ENCODE measurements at places on chromosomes 6 and 20. TPM values are rescaled to one million over a fixed set of nuclear protein-coding genes. Genes with fewer than 3 reads are reported as not detected.

DNA sequence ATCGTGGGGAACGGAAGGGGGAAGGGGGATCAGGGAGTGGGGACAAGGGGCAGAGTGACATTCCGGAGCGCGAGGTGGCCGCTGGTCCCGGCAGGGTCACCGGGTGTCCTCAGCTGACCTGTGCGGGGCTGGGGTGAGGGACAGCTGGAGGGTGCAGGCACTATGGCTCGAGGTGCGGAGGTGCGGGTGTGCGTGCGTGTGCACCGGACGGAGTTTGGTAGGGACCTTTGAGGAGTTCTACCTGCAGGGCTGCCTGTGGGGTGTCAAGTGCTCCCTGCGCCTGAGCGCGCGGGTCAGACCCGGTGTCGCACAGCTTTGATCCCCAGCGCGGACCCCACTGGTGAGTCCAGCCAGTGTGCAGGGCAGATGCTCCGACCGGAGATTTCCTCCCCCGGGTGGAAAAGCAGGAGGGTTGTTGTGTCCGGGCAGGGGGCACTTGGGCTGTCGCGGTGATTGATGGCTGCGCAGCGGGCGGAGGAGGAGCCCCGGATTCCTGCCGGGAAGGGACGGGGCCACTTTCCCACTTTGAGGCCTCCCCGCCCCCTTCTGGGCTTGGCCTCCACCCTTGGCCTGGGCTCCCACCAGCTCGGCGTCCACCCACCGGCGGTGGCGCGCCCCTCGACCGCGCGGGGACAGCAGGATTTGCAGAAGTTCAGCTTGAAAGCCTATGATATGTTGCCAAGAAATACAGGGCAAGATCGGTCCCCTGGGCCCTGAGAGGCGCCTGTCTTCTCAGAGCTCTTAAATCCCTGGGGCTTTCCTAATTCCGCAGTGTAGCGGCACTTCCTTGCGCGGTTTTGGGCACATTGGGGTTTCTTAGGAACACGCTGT, 658 bp downstream of the RIN2 start:
- no peaks in the 10 kb centered on the region for H3K27me3 ChIP-seq
- H3K36me3 ChIP-seq = no peaks in the 10 kb centered on the region
- peak; percentile 12 for DNase-seq
- peak overlapping the region; percentile 98 for H3K27ac ChIP-seq
- H3K4me3 ChIP-seq = peak overlapping the region; percentile 100

DNA sequence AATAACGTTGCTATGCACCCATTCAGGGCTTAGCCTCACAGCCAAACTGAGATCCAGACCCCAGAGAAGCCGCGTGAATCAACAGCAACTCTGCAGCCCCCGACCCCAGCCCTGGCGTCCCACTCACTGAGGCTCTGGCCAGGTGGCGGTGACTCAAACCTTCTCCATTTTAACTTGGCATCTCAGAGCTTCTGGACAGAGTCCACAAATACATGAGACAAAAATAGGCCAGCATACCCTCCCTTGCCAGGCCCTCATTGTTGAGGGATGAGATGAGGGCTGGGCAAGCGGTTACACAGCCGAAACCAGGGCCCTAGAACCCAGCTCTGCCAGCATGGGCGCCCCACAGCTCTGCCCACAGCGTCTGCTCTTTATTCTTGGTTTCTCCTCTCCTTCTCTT, 118.4 kb downstream of the MYLK4 start:
- H3K27ac ChIP-seq = peak overlapping the region; percentile 98
- H3K27me3 ChIP-seq = no peaks in the 10 kb centered on the region
- DNase-seq = no peak
- peak overlapping the region; percentile 43 for H3K4me3 ChIP-seq

GRCh38 chr6:128144320-128144719, 243.5 kb upstream of the THEMIS start:
- DNase-seq = no peak
- H3K36me3 ChIP-seq = no peaks in the 10 kb centered on the region
- H3K4me1 ChIP-seq = peaks cover 5% of the 10 kb centered on the region
- no peak overlapping the region for H3K27ac ChIP-seq
- H3K4me3 ChIP-seq = no peak overlapping the region

DNA sequence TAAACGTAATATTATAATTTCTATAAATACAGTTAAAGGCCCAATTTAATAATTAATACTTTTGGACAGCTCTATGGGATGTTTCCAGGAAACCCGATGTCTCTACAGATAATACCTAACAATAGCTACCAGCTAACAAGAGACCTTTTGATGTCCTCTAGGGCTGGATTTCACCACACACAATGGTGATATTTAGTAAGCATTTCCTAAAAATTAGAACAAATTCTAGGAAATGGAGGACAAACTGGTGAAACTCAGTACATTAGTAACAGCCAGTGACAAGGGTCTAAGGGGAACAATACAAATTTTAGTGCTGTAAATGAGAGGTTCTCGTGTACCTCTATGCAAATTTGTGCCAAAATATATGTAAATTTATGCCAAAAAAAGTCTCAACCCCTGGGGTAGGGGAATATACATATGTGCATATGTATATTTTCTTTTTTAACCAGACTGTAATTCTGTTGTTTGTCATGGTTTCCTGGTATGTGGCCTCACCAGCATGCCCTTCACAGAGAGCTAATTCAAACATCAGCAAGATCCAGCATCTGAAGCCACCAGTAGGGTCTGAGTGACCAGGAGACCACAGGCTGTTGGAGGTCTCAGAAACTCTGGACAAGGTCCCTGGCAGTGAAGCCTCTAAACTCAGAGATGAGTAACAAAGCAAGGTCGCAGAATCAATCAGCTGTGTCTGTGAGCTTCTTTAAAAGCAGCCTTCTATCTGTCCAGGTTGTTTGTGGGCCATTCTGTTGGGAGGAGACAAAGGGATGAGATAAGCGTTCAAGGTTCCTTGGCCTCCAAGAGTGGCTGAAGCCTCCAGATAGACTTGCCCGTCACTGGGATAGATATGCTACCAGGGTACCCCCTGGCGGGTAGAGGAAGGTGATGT, 235.1 kb upstream of the RREB1 start:
- H3K36me3 ChIP-seq = no peaks in the 10 kb centered on the region
- no peak overlapping the region for H3K4me3 ChIP-seq
- no peaks in the 10 kb centered on the region for H3K4me1 ChIP-seq
- no peaks in the 10 kb centered on the region for H3K27me3 ChIP-seq

DNA sequence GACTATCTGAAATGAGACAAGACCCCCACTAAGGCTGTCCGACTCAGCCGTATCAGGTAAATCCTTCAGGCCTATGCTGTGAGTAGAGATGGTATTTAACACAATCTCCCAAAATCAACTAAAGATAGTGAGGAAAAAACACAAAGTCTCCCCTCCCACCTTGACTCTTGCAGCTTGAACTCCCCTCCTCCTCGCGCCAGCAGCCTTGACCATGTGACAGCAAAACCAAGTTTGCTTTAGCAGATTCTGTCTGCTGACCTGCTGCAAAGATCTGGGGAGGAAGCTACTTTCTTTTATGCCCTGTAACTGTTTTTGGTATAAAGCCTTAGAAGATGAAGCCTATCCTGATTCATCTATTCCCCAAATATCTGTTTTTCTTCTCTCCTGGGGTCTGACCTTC, 509.5 kb downstream of the CDH26 start:
- H3K27ac ChIP-seq = no peak overlapping the region
- H3K27me3 ChIP-seq = no peaks in the 10 kb centered on the region
- H3K4me1 ChIP-seq = no peaks in the 10 kb centered on the region
- no peak for DNase-seq
- no peak overlapping the region for H3K4me3 ChIP-seq
- no peaks in the 10 kb centered on the region for H3K36me3 ChIP-seq

DNA sequence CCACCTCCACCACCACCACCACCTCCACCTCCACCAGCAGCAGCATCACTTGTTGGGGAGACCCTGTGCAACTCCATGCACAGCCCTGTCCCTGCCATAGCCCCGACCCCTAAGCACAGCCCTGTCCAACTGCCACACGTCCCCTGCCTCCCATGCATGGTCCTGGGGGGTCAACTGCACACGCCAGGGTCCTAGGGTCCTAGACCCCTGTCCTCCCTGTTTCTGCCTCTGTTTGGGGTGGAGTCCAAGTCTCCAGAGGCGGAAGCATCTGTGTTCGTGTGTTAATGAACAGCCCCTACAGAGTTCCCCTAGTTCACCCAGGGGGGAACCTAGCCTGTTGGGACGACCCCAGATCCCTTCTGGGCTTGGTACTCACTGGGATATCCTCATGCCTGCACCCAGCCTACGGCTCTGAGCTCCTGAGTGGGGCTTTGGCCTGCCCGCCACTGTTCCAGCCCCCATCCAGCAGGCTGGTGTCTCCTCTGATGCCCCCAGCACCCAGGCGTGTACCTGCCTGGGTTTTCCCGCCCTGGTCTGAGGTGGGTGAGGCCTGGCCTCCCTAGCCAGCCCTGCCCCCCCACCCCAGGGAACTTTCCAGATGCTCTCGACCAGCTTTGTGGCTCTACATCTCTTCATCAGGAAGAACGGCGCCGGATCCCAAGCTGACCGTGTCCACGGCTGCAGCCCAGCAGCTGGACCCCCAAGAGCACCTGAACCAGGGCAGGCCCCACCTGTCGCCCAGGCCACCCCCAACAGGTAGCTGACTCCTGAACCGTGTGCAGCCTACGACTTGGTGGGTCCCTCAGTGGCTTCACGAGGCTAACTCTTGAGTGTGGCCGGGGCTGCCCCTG, 2.5 kb upstream of the TNFRSF6B start:
- H3K27me3 ChIP-seq = no peaks in the 10 kb centered on the region
- H3K27ac ChIP-seq = no peak overlapping the region
- peaks cover 17% of the 10 kb centered on the region for H3K4me1 ChIP-seq
- no peak for DNase-seq

DNA sequence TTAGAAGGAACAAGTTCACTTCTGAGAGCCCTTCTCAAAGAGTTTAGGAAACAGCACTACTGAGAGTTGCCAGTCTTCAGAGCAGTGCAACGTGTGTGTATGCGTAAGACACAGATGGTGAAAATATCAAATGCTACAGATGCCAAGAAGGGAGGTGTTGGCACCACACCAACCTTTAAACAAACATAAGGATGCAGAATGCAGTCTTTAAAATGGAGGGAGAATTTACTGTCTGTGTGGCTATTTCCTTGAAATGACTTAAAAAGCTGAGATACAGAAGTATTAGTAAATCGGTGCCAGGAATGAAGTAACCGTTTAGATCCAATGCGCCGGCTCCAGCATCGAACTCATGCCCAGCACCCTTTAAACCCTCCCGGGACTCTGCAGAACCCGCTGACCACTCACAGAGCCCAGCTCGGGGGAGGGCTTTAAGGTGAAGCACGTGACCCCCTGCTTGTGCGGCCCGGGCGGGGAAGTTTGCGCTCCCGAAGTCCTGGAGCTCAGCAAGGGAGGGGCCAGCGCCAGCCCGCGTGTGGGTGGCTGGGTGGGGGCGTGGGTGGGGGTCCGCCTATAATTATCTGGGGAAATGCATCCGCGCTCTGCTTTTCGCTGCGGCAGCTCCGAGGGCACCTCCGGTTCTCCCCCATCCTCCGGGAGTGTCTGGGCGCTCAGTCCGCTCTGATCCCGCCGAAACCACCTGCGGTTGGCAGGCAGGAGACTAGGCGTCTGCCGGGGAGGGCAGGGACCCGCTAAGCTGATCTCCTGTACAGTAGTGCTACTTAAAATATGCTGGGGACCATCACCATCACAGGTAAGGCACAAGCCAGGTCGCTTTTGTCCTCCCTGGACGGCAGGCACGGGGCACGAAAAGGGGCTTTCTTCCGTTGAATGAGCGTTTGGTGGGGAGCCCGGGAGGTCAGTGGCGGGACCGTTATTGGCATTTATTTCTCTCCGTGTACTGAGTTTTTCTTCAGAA, 66.0 kb downstream of the ZBTB2 start:
- peak overlapping the region; percentile 72 for H3K4me3 ChIP-seq
- no peaks in the 10 kb centered on the region for H3K27me3 ChIP-seq
- DNase-seq = peak; percentile 34
- peak overlapping the region; percentile 51 for H3K27ac ChIP-seq

TNXB gene
- 210 TPM for total RNA-seq

SALL4 gene
- not detected for total RNA-seq

SPATS1 gene
- not detected for total RNA-seq

SLC12A5 gene
- not detected for total RNA-seq

SOBP gene
- total RNA-seq = 11.1 TPM

All from thoracic aorta (tissue), 2 donors.